ENCODE measurements at places on chromosomes 7 and 10.

DNA sequence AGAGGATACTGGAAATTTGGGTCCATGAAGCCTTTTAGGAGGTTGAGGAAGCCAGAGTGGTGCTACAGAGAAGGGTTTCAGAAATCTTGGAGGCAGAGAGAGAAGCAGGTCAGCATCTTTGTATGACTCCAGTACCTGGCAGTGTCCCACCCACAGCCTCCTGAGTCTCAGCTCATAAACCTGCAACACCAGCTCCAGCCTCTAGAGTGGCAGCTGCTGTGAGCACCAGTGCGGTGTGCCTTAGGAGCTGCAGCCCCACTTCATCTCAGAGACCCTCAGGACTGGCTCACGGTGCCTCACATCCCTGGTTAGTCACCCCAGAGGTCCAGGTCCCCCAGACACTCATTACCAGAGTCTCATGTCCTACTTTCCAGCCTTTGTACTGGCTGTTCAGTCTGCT, 84.8 kb upstream of the PRKAR2B start:
- no peak for DNase-seq

- peak; percentile 61 for DNase-seq
These were observed 38.3 kb downstream of the AKR1B1 start for GRCh38 chr7:134420424-134421125.

DNA sequence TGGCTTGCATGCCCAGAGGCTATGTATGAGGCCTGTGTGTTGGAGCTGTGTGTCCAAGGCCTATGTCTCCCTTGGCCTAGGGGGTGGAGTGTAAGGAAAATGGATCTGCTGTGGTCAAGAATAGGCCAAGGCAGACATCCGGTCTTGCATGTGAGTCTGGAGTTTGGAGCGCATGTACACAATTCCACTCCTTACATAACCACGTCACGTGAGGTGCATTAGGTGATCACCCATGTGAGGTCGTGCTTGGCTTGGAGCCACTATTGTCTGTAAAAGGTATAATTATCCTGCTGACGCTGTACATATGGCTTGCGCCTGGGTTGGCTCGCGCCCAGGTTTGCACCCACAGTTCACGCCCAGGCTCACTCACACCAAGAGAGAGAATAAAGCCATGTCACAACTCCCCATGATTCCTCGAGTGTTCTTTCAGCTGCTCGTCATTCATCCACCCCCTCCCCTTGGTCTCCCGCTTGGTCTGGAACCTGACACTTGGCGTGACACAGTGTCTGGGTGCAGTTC, 105.5 kb downstream of the BICC1 start:
- no peak for DNase-seq

GRCh38 chr7:3063016-3063753, 19.5 kb upstream of the CARD11 start:
- no peak for DNase-seq

GRCh38 chr10:43120929-43121314, 17.3 kb upstream of the CSGALNACT2 start:
- peak; percentile 19 for DNase-seq

DNA sequence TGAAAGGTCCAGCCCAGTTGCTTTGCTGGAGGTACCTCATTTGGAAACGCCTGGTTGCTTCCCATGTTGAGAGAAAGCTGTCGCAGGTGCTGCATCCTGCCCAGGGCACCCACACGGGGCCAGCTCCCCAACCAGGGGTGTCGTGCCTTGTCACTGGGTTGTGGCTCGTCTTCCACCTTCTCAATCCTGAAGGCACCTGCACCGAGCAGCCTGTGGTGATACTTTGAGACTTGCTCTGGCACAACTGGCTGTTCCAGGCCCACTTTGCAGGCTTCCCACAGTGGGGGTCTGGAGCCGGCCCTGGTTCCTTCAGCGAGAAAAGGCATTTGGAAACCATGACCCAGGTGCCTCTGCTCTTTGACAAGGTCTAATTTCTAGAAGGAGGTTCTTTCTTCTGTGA, 197.3 kb upstream of the PPP2R2D start:
- no peak for DNase-seq

GRCh38 chr10:120987359-120987758, 136.2 kb downstream of the WDR11 start:
- DNase-seq = no peak

DNA sequence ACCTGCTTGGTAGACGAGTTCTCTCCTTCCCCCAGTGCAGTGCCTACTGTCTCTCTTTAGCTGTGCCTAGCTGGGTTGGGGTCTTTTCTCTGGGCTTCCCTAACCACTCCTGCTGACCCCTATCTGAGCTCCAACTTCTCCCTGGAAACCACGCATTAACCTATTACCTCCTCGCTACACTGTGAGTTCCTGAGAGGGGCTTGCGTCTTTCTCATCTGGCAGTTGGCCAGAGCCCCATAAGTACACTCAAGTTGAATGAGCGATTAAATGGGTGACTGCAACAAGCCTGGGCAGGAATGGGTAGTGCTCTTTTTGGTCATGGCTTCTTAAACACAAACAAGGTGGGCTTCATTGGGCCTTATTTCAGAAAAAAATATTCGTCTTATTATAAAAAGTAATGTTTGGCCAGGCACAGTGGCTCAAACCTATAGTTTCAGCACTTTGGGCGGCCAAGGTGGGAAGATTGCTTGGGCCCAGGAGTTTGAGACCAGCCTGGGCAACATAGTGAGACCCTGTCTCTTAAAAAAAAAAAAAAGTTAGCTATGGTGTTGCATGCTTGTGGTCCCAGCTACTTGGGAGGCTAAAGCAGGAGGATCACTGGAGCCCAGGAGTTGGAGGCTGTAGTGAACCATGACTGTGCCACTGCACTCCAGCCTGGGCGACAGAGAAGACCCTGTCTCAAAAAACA, 41.4 kb downstream of the SYPL1 start:
- DNase-seq = peak; percentile 49

GRCh38 chr7:82897500-82897899, 265.2 kb downstream of the PCLO start:
- no peak for DNase-seq
